AG10803 (cell line): ENCODE measurements at places on chromosomes 7 and 10.

GRCh38 chr10:68876246-68877138, 24.6 kb upstream of the DDX50 start:
- no peak for DNase-seq

- DNase-seq, result no peak
Measured at GRCh38 chr7:98162758-98163157, 48.5 kb upstream of the BHLHA15 start.

DNA sequence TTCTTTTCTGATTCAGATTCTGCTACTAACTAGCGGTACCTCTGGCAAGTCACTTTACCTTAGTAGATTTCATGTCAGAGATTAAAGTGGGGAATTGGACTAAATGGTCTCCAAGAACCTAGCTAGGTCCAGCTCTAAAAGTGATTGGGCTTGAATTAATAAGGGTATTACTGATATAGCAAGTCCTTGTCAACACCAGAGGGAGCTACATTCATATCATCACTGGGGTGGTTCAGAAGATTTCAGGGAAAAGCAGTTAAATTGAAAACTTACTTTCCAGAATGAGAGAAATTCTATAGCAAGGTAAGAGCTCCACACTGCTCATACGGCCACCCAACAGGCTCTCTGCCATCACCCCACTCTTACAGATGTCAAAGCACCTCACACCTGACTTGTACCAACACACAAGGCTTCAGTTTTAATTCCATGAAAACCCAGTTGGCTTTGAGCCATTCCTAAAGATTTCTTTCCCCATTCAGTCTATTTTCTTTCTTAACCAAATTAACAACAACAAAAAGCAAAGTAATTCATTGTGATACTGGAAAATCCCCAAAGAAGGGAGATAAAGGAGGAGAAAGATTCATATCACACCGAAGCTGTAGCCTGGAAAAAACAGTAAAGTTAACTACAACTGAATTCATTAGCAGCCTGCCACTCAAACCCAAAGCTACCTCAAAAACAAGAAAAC, 38.0 kb upstream of the SPOCK2 start:
- peak; percentile 62 for DNase-seq

GRCh38 chr10:61399406-61399805, 53.8 kb downstream of the TMEM26 start:
- DNase-seq, result peak; percentile 25

- peak; percentile 75 for DNase-seq
Measured at GRCh38 chr7:107982918-107983389, 20.0 kb downstream of the LAMB1 start.
